ENCODE measurements at places on chromosomes 6 and 20. TPM values are rescaled to one million over a fixed set of nuclear protein-coding genes. Genes with fewer than 3 reads are reported as not detected.

The RAB44 gene
- total RNA-seq, result under 0.01 TPM

The HLA-G gene
- total RNA-seq, result not detected

The KCNK17 gene
- total RNA-seq, result not detected

The SMAP1 gene
- total RNA-seq, result 17.8 TPM

The FAM209B gene
- not detected for total RNA-seq

The SYNDIG1 gene
- total RNA-seq, result 0.58 TPM

The NAPB gene
- 8.6 TPM for total RNA-seq

The TREML4 gene
- not detected for total RNA-seq

The PLN gene
- 0.19 TPM for total RNA-seq

The CCR6 gene
- not detected for total RNA-seq

The STX7 gene
- 48.8 TPM for total RNA-seq

The PLCB4 gene
- total RNA-seq, result 7.1 TPM

The ATP9A gene
- total RNA-seq, result 23.2 TPM

The C20orf204 gene
- 0.77 TPM for total RNA-seq

The SOX18 gene
- 0.19 TPM for total RNA-seq

The PTPRK gene
- 44.0 TPM for total RNA-seq

The RIPPLY2 gene
- not detected for total RNA-seq

The ANKS1A gene
- total RNA-seq, result 9.0 TPM

The ECT2L gene
- total RNA-seq, result not detected

The GCNT2 gene
- total RNA-seq, result 0.19 TPM

The NFKBIE gene
- total RNA-seq, result 4.0 TPM

The RAMACL gene
- total RNA-seq, result 0.38 TPM

The WFDC12 gene
- 0.28 TPM for total RNA-seq

The RBBP9 gene
- 11.0 TPM for total RNA-seq

The KCNK15 gene
- total RNA-seq, result 0.19 TPM

The OOEP gene
- total RNA-seq, result not detected

The TMC2 gene
- not detected for total RNA-seq

The SHLD1 gene
- total RNA-seq, result 1.2 TPM

The NR2E1 gene
- total RNA-seq, result not detected

The KCNB1 gene
- under 0.01 TPM for total RNA-seq

The SLC22A23 gene
- total RNA-seq, result 21.1 TPM

The ANGPT4 gene
- under 0.01 TPM for total RNA-seq

The MYL9 gene
- total RNA-seq, result 19.7 TPM

The PSMB9 gene
- 52.9 TPM for total RNA-seq

The TMEM200A gene
- total RNA-seq, result 124 TPM

The SAMD5 gene
- total RNA-seq, result under 0.01 TPM

The AGER gene
- total RNA-seq, result 0.58 TPM

The CFAP61 gene
- total RNA-seq, result 0.19 TPM

The ADGRB3 gene
- not detected for total RNA-seq

The APCDD1L gene
- total RNA-seq, result 7.3 TPM

The HAO1 gene
- not detected for total RNA-seq
